ENCODE measurements at places on chromosomes 12 and 14. TPM values are rescaled to one million over a fixed set of nuclear protein-coding genes. Genes with fewer than 3 reads are reported as not detected.

Gene DIO3
- total RNA-seq, result 1.0 TPM

Gene RDH5
- total RNA-seq, result 12.1 TPM

Gene RFX4
- not detected for total RNA-seq

Gene PTPRR
- under 0.01 TPM for total RNA-seq

Gene GPR137C
- total RNA-seq, result 0.51 TPM

Gene ZBTB42
- 2.8 TPM for total RNA-seq

Gene TSHR
- not detected for total RNA-seq

GRCh38 chr14:34796902-34797301 is 78.3 kb downstream of the BAZ1A start:
- no peak for DNase-seq

GRCh38 chr12:10186299-10186698 is 7.5 kb downstream of the TMEM52B start:
- DNase-seq, result no peak

GRCh38 chr12:26848156-26848825 is 15.3 kb upstream of the ITPR2 start:
- DNase-seq, result no peak

DNA sequence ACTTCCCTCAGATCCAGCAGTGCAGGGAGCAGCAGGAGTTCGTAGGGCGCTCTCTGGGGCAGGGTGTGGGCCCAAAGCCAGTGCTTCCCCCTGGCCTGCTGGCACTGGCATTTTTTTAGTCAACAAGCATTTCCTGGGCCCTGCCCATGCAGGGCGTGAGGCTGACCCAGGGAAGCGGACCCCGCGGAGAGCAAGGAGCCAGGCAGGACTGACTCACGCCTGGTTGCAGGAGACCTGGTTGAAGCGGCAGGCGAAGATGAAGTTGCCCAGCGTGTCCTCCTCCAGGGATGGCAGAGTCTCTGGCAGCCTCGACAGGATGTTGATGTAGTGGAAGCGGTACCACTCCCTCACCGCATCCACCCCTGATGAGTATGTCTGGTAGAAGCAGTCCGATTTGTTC is 13.5 kb downstream of the SCNN1A start:
- DNase-seq, result peak; percentile 24

DNA sequence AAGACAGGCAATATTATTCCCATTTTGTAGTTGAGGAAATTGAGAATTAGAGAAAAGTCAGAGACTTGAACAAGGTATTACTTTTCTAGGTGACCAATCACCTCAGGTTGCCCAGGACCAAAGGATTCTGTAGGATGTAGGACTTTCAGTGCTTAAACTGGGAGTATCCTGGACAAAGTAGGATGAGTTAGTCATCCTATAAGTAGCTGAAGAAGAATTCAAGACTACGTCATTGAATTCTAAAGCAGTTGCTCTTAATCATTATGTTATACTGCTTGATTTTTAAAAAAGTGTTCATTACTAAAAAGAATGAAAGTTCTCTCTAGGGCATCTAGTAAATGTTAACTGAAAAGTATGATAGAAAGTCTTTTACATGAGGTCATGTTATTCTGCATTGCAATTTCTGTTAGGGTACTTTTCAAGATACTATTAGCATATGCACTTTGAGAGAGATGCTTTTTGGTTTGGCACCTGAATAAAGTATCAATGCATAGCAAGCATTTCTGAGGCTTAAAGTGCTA is 101.7 kb downstream of the RTN1 start:
- peak; percentile 67 for DNase-seq

DNA sequence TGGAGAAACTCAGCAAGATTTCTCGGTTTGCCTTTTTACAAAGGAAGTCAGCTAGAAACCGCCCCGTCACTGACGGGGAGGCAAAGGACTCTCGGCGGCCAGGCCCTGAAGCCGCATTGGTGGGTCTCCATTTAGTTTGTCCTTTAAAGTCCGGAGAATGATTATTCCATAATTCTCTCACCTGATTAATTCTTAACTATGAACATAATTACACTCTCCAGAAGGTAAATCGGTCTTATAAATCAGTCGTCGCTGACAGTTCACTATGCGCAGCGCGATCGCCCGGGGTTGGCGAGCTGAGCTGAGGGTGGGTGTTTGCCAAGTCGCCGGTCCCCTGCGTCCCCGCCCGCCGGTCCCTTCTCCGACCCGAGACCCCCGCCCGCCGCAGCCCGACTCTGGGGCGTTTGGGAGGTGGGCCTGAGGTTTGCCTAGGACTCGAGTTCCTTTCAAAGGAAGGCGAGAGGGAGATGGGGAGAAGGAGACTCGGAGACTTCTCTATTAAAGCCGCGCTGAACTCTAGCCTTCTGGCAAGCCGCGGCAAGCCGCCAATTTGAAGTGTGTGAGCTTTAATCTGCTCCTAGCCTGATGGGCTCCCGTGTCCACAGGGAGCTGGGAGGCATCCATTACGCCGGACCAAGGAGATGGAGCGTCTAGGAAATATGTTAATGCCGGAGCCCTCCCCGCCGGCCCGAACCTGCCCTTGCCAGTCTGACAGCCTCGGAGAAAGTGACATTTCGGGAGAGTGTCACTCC is 392.9 kb downstream of the NOVA1 start:
- DNase-seq, result peak; percentile 30

- DNase-seq, result no peak
Measured at GRCh38 chr14:91063119-91063518, 2.7 kb upstream of the RPS6KA5 start.

- no peak for DNase-seq
Measured at GRCh38 chr14:72864712-72865365, 29.1 kb downstream of the DPF3 start.

GRCh38 chr14:98651037-98651436 is 621.0 kb downstream of the BCL11B start:
- DNase-seq, result no peak

DNA sequence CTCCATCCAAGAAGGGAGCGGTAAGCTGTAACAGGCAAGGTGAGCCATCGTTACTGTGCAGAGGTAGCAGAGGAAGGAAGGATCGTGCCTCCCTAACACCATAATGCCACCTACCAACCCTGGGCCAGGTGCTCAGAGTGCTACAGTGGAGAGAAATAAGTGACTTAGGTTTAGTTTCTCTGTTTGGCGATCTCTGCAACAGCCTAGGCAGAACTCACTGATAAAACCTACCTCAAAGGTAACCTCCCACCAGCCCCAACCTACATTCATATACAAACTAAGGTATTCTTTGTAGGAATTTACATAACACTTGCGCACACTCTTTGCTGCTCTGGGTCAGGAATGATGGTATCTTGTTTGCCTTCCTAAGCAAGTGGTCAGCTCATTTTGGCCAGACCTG is 93.4 kb upstream of the TMEM132D start:
- DNase-seq, result no peak

GRCh38 chr12:92062539-92063493 is 82.8 kb downstream of the BTG1 start:
- DNase-seq, result no peak

- DNase-seq, result no peak
Measured at GRCh38 chr14:30874999-30875787, 834 bp downstream of the COCH start.

GRCh38 chr12:42560977-42561376 is 28.6 kb downstream of the PRICKLE1 start:
- no peak for DNase-seq

GRCh38 chr12:70227911-70228310 is 15.3 kb upstream of the CNOT2 start:
- no peak for DNase-seq

DNA sequence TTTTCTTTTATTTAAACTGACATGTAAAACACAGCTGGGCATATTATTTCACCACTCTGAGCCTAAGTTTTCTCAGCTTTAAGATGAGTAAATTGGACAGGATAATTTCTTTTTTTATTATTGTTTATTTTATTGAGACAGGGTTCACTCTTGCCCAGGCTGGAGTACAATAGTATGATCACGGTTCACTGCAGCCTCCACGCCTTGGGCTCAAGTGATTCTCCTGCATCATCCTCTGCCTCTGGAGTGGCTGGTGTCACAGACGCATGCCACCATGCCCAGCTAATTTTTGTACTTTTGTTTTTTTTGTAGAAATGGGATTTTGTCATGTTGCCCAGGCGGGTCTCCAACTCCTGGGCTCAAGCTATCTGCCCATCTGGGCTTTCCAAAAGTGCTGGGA is 12.7 kb downstream of the BMAL2 start:
- DNase-seq, result no peak
